Activated CD4-positive, alpha-beta T cell treated with anti-CD3 and anti-CD28 coated beads for 1 hour (primary cell): ENCODE measurements at places on chromosomes 1 and 21.

DNA sequence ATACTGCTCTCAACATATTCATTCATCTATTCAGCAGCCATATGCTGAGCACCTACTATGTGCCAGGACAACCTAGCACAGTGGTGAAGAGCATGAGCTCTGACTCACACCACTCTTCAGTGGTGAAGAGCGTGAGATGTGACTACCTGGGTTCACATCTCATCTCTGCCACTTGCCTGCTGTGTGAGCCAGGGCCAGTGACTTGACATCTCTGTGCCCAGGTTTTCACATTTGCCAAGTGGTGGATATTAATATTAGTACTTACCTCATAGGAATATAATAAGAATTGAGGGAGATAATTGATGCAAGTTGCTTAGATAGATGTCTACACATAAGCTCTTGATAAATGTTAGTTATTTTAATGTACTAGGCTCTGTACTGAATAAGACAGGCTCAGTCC is 488.9 kb downstream of the PTPRU start:
- no peak for DNase-seq

GRCh38 chr1:85229574-85230097 is 28.8 kb upstream of the SYDE2 start:
- no peak for DNase-seq

- DNase-seq = no peak
Observed at GRCh38 chr1:111955755-111956154, 33.7 kb downstream of the KCND3 start.

DNA sequence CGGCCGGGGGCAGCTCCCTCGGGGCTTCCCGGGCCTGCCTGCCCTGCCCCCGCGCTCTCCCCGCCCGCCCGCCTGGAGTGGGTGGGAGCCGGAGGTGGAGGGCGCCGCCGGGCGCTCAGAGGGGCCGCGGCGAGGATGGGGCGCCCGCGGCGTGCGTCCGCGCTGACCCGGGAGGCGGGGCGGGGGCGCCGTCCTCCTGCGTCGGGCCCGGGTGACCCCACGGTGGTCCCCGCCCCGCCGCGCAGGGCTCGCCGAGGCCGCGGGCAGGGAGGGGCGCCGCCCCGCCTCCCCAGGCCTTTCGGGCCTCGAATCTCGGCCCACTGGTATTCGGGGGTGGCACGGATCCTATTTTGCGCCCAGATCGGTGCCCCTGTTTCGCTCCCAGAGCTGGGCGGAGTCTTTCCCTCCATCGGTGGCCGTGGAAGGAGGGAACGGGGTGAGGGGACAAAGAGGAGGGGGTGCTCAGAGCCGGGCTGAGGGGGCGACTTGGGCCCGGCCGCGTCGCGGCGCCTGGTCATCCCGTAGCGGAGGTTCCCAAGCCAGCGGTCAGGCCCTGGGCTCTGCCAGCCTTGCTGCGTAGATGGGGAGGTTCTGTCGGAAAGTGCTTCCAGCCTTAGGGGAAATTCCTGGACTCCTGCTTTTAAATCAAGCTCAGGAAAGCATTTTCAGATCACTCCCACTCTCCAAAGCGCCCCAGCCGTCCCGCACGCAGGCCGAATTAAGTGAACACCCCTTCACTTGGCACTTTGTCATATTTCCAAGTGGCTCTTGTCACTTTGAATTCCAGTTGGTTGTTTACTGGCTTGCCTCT is 545 bp downstream of the PATJ start:
- DNase-seq = no peak

DNA sequence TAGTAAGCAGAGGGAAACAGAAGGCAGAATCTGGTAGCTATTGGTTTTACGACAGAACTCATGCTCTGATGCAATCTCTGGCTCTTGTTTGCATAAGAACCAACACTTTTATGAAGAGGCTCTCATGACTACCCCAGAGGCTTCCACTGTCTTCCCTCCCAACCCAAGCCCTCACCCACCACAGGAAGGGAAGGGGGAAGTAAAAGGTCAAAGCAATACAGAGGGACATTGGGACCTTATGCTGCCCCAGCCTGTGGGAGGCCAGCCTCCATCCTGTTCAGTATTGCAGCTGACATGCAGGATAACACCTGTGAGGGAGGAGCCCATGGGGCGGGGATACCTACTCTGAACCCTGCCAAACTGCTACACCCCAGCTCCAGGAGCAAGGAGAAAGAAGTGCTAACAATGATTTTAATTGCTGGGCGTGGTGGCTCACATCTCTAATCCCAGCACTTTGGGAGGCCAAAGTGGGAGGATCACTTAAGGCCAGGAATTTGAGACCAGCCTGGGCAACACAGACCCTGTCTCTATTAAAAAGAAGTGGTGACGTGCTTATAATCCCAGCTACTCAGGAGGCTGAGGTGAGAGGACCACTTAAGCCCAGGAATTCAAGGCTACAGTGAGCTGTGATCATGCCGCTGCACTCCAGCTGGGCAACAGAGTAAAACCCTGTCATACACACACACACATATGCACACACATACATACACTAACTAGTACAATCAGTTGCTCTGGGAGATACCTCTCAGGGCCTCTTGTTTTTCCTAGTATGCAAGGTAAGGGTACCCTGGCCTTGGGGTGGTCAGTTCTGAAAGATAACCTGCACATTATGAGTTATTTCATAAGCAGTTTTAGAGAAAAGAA is 9.5 kb downstream of the MR1 start:
- no peak for DNase-seq

DNA sequence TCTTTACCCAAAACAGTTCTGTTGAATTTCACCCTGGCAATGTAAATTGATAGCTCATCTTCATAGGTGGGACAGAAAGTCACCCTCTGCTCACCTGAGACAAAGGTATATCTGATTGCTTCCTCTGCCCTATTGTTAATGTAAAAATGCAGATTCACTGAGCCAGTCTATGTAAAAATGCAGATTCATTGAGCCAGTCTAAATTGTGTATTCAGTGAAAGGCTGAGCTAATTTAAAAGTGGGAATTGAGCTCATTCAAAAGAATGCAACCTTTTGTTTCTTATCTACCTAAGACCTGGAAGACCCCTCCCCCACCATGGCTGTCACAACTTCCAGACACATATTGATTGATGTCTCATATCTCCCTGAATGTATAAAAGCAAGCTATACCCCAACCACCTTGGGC is 4.8 kb upstream of the MYSM1 start:
- no peak for DNase-seq

DNA sequence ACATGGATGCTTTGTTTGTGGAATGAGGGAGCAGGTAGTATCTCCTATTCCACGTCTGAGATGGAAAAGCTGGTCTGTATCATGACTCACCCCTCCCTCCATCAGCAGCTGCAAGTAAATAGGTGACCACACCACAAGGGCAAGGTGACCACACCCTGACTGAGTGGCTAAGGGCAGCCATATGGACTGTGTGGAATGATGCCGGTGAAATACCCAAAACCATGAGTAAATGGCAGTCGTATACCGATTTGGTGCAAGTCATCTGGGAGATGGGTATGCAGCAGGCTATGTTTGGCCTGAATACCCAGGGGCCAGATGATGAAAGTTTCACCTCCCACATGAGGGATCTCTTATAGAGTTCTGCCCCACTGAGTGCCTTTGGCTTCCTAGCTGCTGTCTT is 15.8 kb upstream of the UBE2U start:
- DNase-seq = no peak

- no peak for DNase-seq
Observed at GRCh38 chr21:38333301-38334272, 76.8 kb downstream of the KCNJ15 start.

- no peak for DNase-seq
Observed at GRCh38 chr1:189513091-189513490, 964.6 kb downstream of the BRINP3 start.

- no peak for DNase-seq
Observed at GRCh38 chr1:198747127-198747526, 108.3 kb downstream of the PTPRC start.

GRCh38 chr1:30472009-30472408 is 251.4 kb downstream of the MATN1 start:
- DNase-seq = no peak

DNA sequence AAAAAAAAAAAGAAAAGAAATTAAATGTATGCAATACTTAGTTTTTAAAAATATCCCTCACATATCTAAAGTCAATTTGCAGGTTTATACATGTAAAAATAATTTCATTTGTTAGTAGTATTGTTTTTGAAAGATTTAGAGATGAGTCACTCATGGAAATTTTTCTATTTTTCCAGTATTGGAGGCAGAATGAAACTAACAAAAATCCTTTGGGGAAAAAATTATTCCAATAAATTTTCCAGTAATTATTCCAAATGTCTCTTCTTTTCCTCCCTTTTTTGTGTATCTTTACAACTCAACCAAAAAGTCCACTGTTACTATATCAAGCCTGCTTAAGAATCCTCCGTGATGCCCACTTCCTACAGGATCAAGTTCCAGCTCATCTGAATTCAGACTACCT is 29.9 kb downstream of the MPZL1 start:
- no peak for DNase-seq

DNA sequence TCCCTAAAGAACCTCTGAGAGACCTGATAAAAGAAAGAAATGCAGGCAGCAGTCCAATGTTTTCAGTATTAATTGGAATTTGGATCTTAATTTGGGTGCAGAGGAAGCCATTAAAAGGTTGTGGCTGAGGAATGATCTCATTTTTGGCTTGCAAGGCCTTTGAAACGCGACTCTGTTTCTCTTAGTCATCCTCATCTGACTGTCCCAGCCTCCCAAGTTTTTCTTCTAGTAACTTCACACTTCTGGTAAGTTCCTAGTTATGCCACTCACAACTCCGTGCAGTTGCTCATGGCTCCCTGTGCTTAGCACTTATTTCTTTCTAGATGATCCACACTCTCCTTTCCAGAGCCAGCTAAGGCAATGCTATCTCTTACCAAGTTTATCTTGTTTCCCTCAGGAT is 147.4 kb upstream of the USP24 start:
- DNase-seq = no peak

DNA sequence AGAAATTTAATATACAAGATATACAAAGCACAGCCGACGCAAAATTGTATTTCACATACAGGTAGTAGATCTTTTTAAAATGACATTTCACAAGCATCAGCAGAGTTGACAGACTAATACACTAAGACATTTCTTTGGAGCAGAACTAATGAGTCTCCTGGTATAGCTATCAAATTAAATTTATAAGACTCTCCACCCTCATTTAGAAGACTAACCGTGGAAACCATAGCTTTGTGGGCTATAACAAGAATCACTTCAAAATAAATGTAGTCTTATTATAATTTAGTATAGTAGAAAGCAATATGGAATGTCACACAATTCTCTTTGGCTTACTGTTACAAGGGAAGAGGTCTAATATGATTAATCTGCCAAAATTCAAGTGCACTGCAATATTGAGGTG is 204.9 kb downstream of the VAV3 start:
- no peak for DNase-seq

DNA sequence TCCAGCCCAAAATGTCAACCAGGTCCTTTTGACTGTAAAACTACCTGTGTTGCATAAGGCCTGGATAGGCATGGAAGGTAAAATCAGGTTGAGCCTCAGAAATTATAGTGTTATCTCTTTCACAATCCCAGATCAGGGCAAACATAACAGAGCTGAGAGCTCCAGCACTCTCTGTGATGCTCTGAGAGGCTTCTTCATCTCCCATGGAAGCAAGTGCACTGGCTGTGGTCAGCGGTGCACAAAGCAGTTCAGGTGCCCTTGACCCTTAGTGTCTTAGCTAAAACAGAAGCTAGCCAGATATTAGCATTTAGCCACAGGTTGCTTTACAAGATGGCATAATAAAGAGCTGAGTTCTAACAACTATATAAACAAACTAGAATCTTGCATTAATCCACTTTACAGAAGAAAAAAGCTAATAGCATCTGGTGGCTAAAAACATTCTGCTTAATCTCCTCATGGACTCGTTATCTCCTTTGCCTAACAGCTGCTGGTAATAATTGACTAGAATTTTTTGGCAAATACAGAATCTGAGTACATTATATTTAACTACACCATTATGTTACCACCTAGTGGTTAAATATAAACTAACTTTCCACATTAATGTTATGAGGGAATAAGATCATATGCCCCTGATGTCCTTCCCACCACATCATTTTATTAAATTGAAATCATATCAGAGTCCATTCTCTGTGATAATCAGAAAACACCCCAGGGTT is 25.6 kb upstream of the POGK start:
- no peak for DNase-seq

GRCh38 chr21:16873176-16873575 is 639.7 kb upstream of the CXADR start:
- DNase-seq = no peak

- DNase-seq = no peak
Observed at GRCh38 chr1:2179283-2180013, 15.1 kb downstream of the FAAP20 start.

GRCh38 chr1:3641816-3642215 is 8.1 kb downstream of the WRAP73 start:
- DNase-seq = no peak

DNA sequence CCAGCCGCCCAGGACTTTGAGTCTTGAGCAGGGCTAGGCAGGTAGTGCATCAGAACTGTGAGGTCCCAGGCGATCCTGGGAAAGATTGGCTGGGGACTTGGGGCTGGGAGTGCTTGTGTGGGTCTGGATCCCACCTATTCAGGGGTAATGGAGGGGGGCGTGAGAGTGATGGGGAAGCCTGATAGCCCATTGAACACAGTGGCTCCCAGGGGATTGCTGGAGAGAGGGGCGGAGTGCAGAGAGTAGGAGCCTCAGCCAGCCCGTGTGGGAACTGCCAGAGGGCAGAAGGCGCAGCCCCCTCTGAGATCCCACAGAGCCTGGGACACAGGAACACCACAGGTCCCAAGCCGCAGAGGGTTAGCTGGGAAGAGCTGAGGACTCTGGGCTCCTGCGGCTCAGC is 19.3 kb upstream of the PDZK1IP1 start:
- no peak for DNase-seq

DNA sequence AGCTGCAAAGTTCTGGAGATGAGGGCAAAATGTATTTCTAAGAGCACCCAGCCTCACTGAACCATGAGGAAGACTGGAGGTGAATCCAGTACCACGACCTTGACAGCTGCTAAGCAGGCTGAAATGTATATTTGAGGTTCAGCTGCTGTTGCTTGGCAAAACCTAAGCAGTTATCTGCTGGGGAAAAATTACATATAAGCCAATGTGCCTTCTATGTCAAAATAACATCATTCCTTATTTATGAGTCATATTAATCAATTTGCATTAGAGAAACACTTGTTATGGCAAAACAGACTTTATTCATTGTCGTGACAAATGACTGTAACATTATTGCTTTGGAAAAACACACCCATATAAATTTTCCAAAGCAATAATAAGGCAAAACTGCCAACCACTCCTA is 560.5 kb upstream of the NR5A2 start:
- no peak for DNase-seq

- no peak for DNase-seq
Observed at GRCh38 chr1:43783096-43783670, 75.8 kb downstream of the ST3GAL3 start.

GRCh38 chr1:36784147-36784859 is 250.0 kb downstream of the GRIK3 start:
- no peak for DNase-seq

GRCh38 chr1:111967886-111968285 is 21.6 kb downstream of the KCND3 start:
- DNase-seq = no peak

GRCh38 chr1:159067699-159068621 is 8.6 kb downstream of the AIM2 start:
- DNase-seq = no peak

GRCh38 chr21:25298512-25299491 is 308.5 kb downstream of the MRPL39 start:
- no peak for DNase-seq

GRCh38 chr1:156498432-156499193 is 2.0 kb downstream of the MEF2D start:
- no peak for DNase-seq
